Left ventricle myocardium inferior (tissue), 1 donor: ENCODE measurements at places on chromosomes 3 and 15.
A peak's percentile ranks its signal among the peaks of the same experiment; 100 is the strongest.

- DNase-seq: no peak
Observed at GRCh38 chr3:124413989-124414598, 316.2 kb upstream of the UMPS start.

- no peak for DNase-seq
Observed at GRCh38 chr3:168123201-168124176, 27.8 kb upstream of the GOLIM4 start.

GRCh38 chr3:159922193-159922840 lies 66.3 kb upstream of the IL12A start:
- DNase-seq: no peak

- no peak for DNase-seq
Observed at GRCh38 chr3:110767156-110767555, 304.5 kb upstream of the NECTIN3 start.

GRCh38 chr15:86629409-86630356 lies 550.0 kb downstream of the AGBL1 start:
- no peak for DNase-seq

DNA sequence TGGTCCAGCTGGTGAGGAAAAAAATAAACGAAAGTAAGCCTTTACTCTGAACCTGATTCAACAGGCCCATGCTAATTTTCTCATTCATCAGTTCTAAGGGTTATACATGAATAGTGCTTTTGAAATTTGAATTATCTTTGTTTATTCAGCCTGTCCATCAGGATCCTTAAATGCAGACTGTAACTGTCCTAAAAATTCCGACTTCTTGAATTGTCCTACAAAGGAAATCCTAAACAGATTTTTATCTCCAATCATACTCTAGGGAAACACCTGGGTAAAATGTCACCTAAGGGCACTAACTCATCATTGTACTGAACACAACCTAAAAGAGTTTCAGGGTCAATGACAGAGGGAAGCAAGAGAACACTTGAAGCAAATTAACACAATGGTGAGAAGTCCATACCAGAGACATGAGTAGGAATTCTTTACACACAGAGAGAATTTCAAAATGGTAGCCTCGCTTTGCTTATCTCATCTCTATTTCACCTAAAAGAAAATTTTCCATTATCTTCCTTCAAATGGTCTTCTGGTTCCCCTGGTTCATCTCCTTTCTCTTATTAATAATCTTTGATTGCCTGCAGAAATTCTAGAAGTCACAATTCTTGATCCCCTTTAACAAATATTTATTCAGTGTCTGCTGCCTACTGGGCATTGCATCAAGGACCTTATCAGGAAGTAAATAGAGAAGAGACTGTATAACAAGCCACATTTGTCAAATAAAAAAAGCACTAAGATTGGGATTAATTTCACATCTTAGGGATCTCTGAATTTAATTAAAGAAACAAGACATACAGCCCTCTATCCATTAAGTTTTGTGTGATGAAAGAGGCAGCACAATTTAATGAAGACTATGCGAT lies 182.7 kb downstream of the MEIS2 start:
- no peak for DNase-seq

GRCh38 chr15:76674883-76675282 lies 230.3 kb downstream of the SCAPER start:
- DNase-seq: no peak

GRCh38 chr3:106957029-106957428 lies 420.2 kb upstream of the CCDC54 start:
- DNase-seq: no peak

GRCh38 chr3:43525386-43525785 lies 96.4 kb downstream of the ANO10 start:
- DNase-seq: no peak

DNA sequence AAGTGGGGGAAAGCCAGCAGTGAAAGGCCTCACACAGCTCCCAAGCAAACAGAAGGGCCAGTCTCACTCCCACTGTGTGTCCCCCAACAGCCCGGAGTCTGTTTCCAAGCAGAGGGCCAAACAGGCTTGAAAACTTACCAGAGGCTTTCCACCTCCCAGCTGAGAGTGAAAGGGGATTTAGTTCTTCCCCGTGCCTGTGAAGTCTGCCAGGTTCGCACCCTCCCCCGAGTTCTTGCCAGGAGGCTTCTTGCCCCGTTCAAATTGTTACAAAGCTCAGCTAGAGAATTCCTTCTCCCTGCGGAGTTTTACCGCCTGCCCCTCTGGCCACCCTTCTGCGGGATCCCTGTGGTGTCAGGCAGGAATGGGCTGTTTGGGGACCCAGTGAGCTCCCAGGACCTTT lies 68.0 kb upstream of the WNT7A start:
- DNase-seq: no peak

GRCh38 chr3:126127452-126127851 lies 43.5 kb upstream of the SLC41A3 start:
- DNase-seq: peak; percentile 6

DNA sequence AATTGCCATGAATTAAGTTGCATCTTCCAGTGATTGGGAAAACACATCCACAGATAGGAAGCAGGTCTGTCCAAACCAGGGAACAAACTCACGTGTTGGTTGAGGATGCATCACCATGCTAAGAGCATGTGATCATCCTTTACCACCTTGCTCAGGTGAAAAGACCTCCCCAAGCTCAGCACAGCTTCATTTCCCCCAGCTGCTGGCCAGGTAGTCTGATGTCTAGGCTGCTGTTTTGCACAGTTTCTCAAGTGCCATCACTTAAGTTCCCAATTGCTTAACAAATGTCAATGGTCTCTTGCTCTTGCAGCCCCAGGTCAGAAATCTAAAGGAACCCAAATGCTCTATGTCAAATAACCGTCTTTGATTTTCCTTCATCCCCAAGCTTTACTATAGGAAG lies 34.2 kb downstream of the WNT5A start:
- no peak for DNase-seq

DNA sequence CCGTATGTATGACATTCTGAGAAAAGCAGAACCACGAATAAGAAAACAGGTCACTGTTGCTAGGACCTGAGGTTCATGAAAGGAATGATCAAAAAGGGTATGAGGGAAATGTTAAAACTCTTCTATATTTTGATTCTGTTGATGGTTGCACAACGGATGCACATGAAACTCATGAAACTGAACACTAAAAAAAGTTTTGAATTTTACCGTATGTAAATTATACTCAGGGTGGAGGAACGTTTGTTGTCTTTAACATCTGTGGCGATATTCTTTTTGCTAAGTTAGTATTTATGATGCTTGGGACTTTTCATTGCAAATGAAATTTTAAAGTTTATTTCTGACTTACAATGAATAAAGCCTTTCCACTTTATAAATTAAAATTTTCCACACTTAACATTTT lies 55.4 kb downstream of the STAG1 start:
- no peak for DNase-seq

DNA sequence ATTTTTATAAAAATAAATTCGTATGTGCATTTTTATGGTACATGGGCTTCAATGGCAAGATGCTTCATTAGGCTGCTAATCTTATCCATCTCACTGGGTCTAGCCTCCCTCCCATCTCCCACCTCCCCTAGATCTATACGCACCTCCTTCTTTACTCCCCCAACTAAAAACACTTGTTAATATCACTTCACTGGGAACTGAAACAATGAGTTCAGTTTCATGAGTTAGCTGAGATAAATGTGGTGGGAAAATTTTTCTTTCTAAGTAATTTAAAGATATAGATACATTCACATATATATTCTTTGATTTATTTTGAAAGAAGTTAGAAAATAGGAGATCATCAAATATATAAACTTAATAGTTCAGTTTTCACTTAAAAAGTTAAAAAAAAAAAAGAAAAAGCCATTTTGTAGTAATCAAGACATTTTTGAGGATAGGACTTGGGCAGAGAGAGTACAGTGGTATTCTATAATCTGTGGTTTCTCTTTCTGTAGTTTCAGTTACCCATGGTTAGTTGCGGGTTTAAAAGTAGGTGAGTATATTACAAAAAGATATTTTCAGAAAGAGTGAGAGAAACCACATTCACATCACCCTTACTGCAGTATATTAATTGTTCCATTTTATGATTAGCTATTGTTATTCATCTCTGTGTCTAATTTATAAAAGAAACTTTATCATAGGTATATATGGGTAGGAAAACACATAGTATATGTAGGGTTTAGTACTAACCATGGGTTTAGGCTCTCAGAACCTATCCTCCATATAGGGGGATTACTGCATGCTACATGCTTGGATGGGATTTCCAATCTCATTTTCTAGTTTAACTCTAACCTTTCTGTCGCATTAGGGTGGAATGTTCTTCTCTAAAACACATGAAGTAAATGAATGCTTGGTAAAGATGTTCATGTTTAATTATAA lies 316.0 kb upstream of the CBLB start:
- no peak for DNase-seq

DNA sequence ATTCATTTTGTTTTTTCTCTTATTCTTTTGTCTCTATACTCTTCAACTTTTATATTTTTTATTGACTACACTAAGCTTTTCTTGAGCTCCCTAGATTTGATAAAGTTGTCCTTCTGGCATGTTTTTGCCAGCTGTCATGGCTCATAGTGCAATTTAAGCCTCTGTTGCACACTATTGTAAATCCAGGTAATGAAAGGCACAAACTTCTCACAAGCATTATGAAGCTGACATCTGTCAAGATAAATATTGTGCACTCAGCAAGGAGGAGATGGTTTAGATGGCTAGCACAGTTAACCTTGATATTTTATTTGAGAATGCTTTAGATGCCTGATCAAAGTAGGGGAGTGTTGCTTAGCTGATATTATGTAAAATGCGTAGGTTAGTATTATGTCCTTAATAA lies 1280.9 kb downstream of the NSUN3 start:
- no peak for DNase-seq

- DNase-seq: no peak
Observed at GRCh38 chr15:70604666-70605315, 158.6 kb downstream of the UACA start.
